ENCODE measurements at places on chromosomes 7 and 10.

GRCh38 chr10:95792874-95793285 is 36.9 kb downstream of the ENTPD1 start:
- no peak for DNase-seq

- no peak for DNase-seq
Observed at GRCh38 chr7:121793716-121794115, 79.2 kb upstream of the PTPRZ1 start.

DNA sequence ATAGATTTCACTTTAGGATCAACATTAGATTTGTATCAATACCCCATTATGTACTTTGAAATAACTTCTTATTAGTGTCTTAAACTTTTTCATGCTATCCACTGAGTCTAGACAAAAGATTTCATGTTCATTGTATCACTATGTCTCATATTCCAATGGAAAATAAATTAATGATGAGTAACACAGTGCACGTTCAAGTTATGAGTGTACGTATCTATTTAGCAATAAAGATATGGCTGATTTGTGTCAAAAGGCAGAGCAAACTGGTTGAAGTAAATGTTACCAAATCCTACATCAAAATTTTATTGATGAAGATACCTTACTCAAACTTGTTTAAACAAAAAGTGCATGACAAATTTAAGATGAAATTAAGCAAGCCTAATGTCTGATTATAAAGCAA is 102.4 kb downstream of the SEMA3E start:
- DNase-seq = no peak

- DNase-seq = no peak
Observed at GRCh38 chr7:37418381-37418780, 30.3 kb downstream of the ELMO1 start.

- DNase-seq = no peak
Observed at GRCh38 chr7:113904521-113904920, 14.3 kb downstream of the PPP1R3A start.

DNA sequence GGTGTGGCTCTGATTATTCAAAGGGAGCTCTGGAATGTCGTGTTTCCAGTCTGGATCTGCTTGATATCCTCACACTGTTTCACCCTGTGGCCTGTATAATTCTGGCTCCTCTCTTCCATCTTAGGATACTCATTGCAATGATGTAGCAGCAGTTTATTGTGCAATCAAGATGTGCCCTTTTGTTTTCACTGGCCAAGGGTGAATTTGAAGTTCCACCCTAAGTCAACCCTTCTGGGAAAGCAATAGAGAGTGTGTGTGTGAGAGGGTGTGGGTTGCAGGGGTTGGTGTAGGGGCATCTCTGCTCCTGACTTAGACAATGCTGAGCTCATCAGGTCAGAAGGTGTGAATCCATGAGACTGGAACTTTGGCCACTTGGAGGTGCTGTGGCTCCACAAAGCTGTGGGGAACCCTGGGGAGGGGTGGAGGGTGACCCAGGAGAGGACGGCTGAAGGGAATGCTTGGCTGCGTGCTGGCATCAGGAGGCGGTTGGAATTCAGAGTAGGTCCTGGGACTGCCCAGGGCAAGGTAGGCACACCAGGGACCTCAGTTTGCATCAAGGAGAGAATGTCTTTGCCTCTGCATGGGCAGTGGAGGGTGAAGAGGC is 118.0 kb upstream of the PRSS58 start:
- peak; percentile 69 for DNase-seq

DNA sequence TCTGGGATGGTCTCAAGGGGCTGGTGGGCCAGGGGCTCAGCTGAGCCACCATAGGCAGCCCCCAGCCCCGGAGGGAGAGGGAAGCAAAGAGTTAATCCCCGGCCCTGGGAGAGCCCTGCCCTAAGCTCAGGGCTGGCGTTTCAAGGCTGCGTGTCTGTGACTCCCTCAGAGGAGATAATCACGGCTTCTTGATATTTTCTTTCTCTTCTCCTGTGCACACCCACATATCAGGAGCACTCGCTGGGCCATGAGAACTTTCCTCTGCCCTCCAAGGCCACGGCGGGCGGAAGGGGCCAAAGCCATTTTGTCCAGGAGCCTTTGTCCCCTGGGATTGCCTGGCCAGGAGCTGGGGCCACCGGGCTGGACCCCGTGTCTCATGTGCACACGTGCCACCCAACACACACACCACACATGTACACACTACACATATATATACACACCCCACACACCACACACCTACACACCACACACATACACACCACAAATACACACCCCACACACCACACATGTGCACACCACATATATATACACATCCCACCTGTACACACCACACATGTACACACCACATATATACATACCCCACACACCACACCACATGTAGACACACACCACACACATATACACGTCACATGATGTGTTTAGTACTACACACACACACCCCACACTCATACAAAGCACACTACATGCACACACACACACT is 16.9 kb downstream of the VENTX start:
- DNase-seq = no peak

DNA sequence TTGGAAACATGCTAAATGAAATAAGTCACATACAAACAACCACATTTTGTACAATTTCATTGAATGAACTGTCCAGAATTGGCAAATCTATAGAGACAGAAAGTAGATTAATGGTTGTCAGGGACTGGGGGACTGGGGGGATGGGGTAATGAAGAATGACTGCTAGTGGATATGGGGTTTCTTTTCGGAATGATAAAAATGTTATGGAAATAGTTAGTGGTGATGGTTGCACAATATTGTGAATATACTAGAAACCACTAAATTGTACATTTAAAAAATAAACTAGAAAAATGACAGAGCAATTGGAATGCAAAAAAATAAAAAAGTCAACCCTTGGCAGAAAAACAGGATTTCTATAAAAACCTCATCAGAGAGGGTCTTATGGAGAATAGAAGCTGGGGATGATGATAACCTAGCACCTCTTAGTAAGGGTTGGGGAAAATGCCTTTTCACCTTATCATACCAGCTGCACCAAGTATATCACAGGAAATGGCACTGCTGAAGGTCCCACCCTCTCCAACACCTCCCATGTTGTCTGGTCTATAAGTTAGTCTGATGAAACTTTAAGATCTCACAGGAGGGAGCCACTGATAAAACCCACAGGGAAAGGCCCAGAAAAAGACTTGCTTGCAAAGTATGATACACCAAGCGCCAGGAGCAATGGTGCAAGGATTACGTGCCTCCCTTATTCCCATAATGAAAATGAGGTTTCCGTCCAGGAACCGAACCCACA is 23.1 kb upstream of the JAZF1 start:
- peak; percentile 15 for DNase-seq

DNA sequence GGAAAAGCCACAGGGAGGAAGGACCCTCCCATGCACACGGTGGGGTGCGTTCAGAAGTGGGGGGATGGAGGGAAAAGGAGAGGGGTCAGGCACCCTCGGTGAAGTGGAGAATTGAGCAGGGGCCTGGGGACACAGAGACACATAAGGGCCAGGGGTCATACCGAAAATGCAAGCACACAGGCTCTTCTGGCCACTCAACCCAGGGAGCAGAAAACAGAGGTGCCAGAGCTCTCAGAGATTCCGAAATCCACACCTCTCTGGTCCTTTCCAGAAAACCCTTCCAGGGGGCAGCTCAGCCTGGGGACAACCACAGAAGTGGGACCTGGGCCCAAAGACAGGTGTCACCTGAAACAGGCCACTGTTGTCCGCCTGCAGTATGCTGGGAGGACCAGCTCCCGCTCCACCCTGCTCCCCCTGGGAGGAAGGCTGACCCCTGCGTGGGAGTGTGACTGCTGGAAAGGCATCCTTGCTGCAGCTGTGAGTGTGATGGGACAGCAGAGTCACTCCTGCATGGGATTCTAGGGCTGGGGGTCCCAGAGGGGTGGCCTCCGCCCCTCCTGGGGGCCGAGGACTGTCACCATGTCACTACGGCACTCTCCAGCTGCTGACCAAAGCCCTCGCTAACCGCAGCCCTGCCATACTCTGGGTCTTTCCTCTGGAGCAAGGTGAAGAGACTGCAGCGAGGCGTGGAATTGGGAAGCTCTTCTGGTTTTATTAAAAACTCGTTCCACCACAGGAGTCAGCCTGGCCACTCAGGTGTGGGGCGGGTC is 63.1 kb downstream of the TMEM209 start:
- no peak for DNase-seq

DNA sequence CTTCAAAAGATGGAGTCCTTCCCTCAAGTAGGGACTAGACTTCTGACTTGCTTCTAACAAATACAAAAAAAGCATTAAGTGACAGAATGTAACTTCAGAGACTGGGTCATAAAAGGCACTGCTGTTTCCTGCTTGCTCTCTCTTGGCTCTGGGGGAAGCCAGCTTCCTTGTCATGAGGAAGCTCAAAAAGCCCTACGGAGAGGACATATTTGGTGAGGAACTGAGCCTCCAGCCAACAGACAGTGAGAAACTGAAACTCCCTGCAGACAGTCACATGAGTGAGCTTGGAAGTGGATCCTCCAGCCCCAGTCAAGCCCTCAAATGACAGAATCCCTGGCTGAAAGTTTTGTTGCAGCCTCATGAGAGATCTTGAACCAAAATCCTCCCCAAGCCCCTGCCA is 26.3 kb upstream of the SLC35G1 start:
- no peak for DNase-seq

DNA sequence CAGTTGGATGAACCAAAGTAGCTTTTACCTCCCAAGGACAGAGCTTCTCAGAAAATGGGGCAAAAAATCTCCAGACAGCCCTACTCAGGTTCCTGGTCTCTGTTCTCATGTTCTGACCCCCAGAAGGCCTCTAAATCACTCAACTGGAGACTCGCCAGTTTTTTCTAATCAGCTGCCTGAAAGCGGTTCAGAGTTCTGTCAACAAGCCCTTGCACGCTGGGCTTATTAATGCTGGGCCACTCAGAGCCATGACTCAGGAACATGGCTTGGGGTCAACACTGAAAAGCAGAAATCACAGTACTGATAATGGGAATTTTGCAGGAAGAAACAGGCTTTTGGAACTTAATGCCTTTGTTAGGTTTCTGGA is 15.3 kb downstream of the ECHDC3 start:
- no peak for DNase-seq

DNA sequence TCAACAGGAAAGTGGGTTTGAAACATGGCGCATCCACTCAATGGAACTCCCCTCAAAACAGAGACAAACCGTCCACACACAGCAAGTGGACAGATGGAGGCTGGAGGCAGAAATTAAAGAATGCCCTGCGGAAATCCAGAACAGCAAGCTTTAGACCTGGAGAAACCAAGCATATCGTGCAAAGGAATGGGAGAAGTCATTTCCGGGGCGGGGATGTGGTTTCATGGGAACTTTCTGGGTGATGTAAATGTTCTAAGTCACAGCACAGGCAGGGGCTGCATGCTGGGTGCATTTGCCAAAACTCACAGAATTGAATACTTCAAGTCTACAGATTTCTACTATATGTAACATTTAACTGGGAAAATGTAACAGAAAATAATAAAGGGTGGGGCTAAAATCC is 213.0 kb downstream of the PTPRN2 start:
- no peak for DNase-seq

- peak; percentile 51 for DNase-seq
Observed at GRCh38 chr7:74355091-74355490, 65.9 kb downstream of the CLIP2 start.

GRCh38 chr7:74462707-74463100 is 9.0 kb downstream of the GTF2IRD1 start:
- no peak for DNase-seq

DNA sequence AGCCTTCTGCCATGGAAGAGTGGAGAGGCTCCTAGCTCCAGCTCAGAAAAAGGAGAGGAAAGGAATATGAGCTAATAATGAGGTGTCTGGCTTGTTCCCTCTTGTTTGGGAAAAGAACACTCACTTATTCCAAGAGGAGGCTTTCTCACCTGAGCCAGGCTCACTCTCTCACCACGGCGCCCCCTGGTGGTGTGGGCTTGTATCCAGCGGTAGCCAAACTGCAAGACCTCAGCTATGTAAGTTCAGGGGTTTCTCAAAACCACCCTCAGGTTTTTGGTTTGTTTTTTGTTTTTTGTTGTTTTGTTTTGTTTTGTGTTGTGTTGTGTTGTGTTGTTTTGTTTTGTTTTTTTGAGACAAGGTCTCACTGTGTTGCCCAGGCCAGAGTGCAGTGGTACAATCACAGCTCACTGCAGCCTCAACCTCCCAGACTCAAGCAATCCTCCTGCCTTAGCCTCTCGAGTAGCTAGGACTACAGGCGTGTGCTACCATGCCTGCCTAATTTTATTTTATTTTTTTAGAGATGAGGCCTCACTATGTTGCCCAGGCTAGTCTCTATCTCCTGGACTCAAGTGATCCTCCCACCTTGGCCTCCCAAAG is 124.0 kb downstream of the TMEM130 start:
- DNase-seq = peak; percentile 5

DNA sequence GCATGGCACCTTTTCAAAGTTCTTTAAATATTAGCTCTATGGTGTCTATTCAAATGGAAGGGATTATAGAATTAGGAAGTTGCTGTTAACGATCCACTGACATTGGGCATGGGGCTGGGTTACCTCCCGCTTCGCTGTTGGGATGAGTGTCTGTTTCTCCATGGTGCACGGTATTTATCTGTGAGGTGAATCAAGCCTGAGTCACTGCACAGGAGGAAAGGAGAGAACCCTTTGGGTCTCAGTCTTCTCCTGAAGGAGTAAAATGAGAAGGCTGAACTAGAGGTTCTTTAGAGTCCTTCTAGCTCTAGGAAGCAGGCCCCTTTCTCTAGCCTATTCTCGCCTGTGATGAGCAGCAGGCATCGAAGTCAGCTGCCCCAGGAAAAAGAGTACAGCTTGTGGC is 7.3 kb downstream of the JCAD start:
- DNase-seq = no peak
